Activated gamma-delta T cell treated with Interleukin-2 at 50 U/mL for 16 hours (primary cell): ENCODE measurements at places on chromosomes 13 and 19.

DNA sequence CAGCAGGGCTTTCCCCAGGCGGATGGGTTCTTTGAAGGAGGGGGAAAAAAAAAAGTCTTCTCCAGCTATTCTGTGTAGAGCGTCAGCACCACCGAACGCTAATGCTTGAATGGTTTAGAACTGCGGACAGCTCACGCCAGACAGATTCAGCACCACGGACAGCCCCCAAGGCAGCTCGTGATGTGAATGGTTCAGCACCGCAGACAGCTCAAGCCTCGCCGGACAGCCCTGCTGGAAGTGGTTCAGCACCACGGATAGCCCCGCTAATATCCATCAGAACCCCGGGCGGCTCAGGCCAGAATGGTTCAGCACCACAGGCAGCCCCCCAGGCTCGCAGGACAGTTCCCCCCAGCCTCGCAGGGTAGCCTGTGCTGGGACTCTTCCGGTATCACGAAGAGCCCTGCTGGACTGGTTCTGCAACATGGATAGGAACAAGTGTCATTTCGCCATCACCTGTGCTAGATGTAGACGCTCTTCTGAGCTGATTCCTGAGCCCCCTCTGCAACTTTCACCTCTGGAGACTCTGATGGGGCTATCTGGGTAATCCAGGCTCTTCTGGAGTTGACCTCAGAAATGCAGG, 4.9 kb upstream of the SMIM17 start:
- DNase-seq, result no peak

- DNase-seq, result no peak
These were observed 353.6 kb downstream of the FGF9 start for GRCh38 chr13:22024381-22024994.

DNA sequence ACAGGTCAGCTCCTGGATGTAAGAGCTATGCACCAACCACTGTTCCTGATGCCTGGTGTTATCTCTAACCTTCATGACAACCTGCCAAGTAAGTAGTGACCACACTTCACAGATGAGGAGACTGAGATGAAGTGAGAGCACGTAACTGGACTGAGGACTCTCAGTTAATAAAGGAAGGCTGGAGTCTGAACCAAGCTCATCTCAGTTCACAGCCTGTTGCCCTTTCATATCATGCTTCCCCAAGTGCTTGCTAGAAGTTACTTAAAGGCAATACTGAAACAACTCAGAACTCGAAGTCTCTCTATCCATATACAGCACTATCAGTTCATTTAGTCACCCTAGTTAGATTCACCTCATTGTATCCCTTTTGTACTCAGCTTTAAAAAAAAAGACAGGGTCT, 119.7 kb downstream of the ABCC4 start:
- DNase-seq, result no peak

- no peak for DNase-seq
These were observed 181.3 kb downstream of the LIG4 start for GRCh38 chr13:108033800-108034707.

GRCh38 chr13:57644106-57644505, 12.6 kb downstream of the PCDH17 start:
- DNase-seq, result no peak

DNA sequence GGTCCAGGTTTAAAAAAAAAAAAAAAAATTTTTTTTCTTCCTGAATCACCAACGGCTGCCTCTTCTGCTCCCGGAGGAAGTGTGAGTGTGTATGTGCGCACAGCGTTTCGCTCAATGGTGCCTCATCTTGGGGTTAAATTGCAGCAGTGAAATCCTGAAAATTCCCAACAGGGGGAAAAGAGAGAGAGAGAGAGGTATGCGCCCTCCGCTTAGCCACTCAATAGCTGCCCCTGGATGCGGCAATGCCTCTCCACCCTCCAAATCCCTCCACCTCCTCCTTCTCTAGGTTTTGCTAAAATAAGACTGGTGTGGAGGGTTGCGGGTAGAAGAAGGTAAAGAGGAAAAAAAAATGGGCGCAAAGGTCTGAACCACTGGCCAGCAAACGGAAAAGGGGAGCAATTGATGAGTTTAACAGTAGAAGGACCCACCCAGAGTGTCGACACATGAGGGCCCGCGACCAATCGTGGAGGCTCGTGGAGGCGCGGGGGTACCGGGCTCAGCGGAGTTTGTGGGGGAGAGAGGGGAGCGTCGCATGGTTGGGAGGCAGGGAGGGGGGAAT, 853 bp upstream of the CACNA1A start:
- no peak for DNase-seq

DNA sequence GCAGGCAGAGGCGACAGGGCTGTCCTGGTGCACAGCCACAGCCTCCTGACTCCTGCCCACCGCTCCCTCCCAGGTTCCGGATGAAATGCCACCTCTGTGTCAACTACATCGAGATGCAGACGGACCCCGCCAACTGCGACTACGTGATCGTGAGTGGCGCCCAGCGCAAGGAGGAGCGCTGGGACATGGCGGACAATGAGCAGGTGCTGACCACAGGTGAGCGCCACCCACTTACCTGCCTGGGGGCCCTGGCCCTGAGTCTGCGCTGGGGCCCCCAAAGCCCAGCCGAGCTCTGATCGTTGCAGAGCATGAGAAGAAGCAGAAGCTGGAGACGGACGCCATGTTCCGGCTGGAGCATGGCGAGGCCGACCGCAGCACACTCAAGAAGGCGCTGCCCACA, 5.5 kb upstream of the MRI1 start:
- DNase-seq, result no peak

DNA sequence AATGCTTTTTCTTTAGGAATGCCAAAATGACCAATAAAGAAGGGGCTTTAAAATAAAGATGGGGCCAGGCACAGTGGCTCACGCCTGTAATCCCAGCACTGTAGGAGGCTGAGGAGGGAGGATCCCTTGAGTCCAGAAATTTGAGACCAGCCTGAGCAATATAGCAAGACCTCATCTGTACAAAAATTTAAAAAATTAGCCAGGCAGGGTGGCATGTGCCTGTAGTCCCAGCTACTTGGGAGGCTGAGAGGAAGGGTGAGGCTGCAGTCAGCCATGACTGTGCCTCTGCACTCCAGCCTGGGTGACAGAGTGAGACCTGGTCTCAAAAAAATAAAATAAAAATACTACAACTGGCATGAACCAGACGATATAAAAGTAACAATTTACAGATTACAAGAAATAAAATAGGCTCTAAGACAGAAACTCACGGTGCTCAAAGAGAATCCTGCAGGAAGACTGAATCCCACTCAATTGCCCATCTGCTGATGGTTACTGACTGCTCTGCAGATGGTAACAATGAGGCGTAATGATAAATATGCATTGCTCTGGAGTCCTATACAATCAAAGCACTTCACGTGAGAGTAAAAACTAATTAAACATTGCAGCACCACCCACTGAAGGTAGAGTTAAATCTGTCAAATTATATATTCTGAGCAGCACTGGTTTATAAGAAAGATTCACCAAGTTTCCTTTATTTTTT, 93.2 kb downstream of the LHFPL6 start:
- DNase-seq, result no peak

- peak; percentile 99 for DNase-seq
These were observed at the start of gene NUCB1 for GRCh38 chr19:48899781-48900476. Gene NUCB1 (plus strand): TSS chr19:48900312. CDS start chr19:48900797, 485 bp downstream.

DNA sequence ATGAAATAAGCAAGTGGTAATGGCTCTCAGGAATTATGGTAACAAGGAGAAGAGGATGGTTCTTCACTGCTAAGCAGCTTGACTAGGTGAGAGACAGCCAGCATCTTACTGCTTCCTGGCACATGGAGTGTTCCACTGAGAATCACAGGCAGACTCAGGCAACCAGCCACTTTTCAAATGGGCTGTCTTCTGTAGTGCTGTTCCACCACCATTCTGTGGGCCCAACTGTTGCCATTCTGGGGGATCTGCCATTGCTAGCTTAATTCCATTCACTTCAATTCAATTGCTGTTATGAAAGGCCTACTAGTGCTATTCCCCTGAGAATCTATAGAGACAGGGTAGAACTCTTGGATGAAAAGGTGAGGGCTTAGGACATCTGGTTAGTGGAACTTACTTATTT, 341.9 kb downstream of the KCNRG start:
- no peak for DNase-seq

GRCh38 chr13:80979035-80979641, 638.2 kb upstream of the SPRY2 start:
- DNase-seq, result peak; percentile 6

GRCh38 chr13:99308471-99309087, 1.4 kb upstream of the GPR183 start:
- DNase-seq, result no peak

DNA sequence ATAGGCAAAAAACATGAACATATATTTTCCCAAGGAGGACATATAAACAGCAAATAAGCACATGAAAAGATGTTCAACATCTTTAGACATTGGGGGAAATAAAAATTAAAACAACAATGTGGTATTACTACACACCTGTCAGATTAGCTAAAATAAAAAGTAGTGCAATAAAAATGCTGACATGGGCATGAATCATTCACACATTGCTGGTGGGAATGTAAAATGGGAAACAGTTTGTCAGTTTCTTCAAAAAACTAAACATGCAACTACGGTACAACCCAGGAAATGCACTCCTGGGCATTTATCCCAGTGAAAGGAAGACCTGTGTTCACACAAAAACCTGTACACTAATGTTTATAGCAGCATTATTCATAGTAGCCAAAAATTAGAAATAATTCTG, 5.3 kb upstream of the SUCLA2 start:
- DNase-seq, result no peak

DNA sequence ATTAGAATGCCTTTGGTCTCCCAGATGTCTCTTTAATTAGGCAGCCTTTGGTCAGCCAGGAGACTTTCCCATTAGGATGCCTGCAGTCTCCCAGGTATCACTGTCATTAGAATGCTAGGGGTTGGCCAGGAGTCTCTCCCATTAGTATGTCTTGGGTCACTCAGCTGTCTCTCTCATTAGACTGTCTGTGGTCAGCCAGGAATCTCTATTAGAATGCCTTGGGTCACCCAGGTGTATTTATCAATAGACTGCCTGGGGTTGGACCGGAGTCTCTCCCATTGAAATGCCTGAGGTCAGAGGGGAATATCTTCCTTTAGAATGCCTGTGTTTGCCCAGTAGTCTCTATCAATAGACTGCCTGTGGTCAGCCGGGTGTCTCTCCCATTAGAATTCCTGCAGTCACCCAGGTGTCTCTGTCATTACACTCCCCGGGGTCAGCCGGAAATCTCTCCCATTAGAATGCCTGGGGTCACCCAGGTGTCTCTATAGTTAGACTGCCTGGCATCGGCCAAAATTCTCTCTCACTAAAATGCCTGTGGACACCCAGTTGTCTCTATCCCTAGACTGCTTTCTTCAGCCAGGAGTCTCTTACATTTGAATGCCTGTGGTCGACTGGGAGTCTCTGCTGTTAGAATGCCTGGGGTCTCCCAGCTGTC, 1460.3 kb downstream of the UQCRFS1 start:
- DNase-seq, result no peak

GRCh38 chr19:33259539-33259938, 33.9 kb upstream of the SLC7A10 start:
- DNase-seq, result no peak

DNA sequence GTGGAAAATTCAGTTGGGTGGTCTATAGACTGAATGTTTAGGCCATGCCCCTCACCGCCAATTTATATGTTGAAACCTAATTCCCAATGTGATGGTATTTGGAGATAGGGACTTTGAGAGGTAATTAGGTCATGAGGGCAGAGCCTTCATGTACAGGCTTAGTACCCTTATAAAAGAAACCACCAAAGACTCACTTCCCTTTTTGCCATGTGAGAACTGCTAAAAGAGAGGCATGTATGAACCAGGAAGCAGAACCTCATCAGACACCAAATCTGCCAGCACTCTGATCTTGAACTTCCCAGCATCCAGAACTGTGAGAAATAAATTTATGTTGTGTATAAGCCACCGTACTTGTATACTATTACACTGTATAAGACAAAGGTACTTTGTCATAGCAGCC, 40.6 kb downstream of the UQCRFS1 start:
- no peak for DNase-seq

GRCh38 chr13:49499889-49500660, 4.3 kb downstream of the PHF11 start:
- DNase-seq, result no peak

DNA sequence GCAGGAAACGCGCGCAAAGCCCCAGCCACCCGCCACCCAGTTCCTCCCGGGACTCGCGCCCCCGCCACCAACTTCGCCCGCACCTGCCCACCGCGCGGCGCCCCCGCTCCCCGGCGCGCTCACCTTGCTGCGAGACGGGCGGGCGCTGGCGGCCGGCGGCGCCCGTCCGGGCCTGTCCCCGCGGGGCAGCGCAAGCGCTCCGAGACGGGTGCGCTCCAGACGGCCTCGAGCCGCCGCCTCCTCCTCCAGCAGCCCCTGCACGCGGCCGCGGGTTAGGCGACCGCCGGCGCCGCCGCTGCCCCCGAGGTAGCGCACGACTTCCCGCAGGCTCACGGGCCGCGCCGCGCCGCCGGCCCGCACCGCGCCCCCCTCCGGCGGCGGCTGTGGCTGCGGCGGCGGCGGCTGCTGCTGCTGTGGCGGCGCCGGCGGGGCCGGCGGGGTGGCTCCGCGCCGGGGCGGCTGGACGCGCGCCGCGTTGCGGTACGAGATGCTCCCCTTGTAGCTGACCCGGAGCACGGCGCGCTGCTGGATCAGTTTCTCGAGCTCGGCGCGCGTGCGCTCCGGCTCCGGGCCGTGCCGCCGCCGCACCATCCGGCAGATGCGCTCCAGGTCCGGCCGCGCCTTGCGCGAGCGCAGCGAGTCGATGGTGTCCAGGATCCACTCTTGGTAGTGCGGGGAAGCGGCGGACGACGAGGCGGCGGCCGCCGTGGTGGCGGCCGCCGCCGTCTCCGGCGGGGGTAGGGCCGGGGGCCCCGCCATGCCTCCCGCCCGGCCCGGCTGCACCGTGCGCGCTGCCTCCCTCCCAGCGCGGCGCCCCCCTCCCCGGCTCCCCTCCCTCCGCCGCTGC, 666 bp downstream of the SAMD1 start:
- DNase-seq, result peak; percentile 36

DNA sequence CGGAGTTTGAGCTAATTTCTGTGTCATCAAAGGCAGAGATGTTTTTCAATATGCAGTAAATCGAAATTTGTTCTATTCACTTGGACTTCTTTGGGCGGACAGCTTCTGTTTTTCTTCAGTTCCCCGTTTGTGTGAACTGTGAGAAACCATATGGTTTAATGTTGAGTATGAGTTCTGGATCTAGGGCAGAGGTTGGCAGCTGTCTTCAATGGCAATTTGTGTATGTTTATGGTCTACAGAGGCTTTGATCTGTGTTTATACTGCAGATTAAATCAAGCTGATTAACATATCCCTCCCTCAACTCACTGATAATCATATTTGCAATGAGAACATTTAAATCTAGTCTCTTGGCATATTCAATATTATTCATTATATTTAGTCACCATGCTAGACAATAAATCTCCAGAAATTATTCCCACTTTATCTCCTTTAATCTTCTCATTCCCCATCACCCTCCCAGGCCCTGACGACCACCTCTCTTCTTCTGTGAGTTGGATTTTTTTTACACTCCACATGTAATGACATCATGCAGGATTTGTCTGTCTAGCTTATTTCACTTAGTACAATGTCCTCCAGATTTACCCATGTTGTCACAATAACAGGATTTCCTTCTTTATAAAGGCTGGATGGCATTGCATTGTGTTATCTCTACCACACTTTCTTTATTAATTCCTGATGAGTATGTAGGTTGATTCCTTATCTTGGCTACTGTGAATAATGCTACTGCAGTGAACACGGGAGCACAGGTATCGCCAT, 9.0 kb downstream of the ZNF331 start:
- DNase-seq, result no peak

- DNase-seq, result no peak
These were observed 589 bp downstream of the RBM26 start for GRCh38 chr13:79405501-79405830.

GRCh38 chr13:20497006-20497775, 28.5 kb downstream of the CRYL1 start:
- DNase-seq, result no peak
